Left lung (tissue), 14 donors: ENCODE measurements at places on chromosomes 7 and 10. TPM values are rescaled to one million over a fixed set of nuclear protein-coding genes. Genes with fewer than 3 reads are reported as not detected.

- no peak for DNase-seq
Observed at GRCh38 chr7:13290975-13291374, 603.5 kb downstream of the ARL4A start.

GRCh38 chr7:37729181-37729580, 45.6 kb downstream of the GPR141 start:
- DNase-seq, result no peak

GRCh38 chr10:25815999-25816768, 117.8 kb upstream of the MYO3A start:
- DNase-seq, result no peak

DNA sequence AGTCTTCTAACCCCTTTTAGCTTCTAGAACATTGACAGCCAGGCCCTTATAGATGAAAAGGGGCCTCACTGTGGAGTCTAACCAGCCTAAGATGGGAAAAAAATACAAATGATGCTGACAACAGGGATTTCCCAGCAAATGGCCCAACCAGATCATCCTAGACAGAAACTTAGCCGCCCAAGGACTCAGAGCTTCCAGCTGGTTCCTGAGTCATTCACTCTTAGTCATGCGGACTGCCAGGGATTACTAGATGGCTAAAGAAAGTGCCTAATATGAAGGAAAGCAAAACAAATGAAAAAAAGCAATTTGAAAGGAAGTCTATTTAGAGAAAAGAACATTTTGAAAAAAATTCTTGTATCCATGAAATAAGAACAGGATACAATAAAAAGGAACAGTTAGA, 23.7 kb downstream of the TSPAN14 start:
- DNase-seq, result no peak

SPDYE2 gene
- polyA plus RNA-seq, result 9.5 TPM

DNA sequence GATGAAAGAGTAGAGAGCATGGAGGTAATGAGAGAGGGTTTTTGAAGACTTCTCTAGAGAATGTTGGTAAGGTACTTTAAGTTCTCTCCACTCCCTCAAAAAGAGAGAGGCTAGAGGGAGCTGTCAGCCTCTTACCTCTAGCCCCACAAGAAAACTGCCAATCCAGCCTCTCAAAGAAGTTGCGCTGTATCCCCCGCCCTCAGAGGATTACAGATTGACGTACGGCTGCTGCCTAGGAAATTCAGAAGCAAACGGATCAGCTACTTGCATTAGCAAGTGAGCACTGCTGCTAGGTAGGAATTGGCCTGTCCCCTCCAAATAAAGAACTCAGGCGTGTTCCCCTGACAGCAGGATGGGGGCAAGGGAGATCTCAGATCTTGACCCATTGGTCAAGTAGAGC, 34.2 kb downstream of the TYW1B start:
- no peak for DNase-seq

DNA sequence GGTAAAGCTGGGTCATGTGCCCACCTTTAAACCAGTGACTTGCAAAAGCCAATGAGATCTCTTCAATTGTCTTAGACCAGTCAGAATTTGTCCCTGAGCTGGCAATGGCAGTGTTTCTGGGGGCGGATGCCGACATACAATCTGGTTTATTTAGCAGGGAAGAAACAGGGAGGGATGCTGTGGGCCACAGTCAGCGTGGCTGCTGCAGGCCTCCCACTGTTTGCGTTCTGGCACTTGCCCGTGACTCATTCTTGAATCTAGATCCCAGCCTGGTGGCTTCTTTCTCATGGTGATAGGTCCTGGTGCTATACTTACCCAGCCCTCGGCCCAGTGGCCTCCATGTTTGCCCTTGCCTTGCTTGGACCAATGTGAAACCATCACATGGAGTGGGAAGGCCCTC, 3.1 kb upstream of the CPA1 start:
- DNase-seq, result no peak

DNA sequence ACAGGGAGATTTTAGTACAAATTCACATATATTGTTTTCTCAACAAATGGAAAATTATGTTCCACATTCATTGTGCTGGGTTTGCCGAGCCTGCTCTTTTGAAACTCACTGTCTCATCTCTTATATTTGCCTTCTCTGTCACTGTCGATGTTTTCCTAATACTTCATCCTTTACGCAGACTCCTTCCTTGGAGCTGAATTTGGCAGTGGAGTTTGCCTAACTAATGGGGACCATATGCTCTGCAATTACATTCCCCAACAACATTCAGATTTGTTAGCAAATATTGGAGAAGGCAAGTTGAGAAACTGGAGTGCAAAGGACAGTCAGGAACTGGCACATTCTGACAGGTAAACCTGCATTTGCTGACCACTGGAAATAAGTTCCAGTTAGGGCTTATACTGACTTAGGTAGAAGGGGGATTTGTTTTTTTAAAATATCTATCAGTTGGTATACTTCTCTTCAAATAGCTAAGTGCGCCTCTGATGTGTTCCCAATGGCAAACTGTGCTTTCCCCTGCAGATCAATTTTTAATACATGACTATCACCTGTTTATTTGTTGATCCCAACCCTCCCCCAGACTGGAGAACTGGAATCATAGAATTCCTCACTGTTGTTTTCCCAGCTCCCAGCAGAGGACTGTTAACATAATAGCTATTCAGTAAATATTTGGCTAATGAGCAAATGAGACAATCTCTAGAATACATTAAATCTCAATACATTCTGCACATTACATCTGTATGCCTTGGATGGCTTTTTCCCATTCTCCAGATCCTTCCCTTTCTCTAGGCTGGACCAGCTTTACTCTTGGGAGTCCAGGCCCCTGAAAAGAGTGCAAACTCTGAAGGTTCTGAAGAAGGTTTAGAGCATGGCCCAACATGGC, 769.3 kb downstream of the KCNMA1 start:
- DNase-seq, result no peak

GRCh38 chr7:152312316-152312715, 123.5 kb downstream of the KMT2C start:
- DNase-seq, result peak; percentile 41

DNA sequence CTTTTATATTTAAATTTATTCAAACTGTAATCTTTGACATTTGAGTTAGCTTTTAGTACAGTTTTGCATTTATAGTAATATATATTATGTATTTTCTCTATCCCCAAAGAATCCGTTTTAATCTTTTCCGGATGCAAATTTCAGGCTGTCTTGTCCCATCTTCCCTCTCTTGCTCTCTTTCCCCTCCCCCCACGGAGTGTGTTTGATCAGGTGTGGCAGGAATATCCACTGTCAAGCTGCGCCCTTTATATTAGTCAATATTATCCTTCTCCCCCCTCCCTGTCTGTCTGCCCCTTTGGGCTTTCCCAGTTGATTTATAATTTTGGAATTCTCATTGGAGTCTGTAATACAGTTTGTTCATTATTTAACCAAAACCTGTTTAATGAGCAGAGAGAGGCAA, 19.0 kb downstream of the GBF1 start:
- no peak for DNase-seq

DNA sequence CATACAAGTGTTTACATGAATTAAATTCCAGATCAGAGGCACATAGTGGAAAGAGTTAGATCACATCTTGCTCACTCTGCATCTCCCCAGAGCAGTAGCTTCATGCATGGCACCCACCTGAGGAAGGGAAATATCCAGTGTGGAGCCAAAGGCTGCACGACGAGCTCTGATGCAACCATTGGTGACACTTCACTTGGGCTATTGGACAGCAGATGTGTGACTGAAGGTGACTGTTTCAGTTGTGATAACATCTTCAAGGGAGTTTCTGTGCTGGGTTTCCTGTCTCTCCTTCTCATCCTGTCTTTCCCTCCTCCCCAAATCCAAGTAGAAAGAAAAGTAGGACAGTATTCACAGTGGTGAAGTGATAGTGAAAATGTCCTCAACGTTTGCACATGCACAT, 115.0 kb downstream of the TAF3 start:
- DNase-seq, result no peak

- DNase-seq, result no peak
Observed at GRCh38 chr10:62306663-62307062, 38.0 kb upstream of the RTKN2 start.

HOGA1 gene
- 0.85 TPM for polyA plus RNA-seq

ARHGAP22 gene
- 2.4 TPM for polyA plus RNA-seq
